ENCODE measurements at places on chromosomes 11 and 22. TPM values are rescaled to one million over a fixed set of nuclear protein-coding genes. Genes with fewer than 3 reads are reported as not detected.

COMMD9 gene
- 41.4 TPM for total RNA-seq

GRCh38 chr11:85088286-85088685, 538.9 kb downstream of the DLG2 start:
- no peak for DNase-seq

DNA sequence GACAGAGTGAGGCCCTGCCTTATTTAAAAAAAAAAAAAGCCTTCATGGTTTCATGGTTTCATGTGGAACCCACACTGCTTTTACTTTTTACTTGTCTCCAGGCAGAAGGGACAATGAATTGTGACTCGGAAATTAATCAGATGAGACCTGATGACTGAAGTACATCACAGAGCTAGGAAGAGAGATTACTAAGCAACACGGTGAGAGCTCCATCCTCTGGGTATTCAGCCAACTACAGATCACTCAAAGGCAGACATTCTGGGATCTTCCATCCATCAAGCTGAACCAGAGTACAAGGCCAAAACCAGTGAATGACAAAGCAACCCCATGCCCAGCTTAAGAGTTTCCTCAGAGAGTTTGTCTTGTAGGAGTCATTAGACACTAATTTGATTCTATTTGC, 433.2 kb downstream of the SOX6 start:
- DNase-seq = no peak

OR10D3 gene
- not detected for total RNA-seq

NAV2 gene
- 7.1 TPM for total RNA-seq

GRCh38 chr22:35306350-35306967, 6.8 kb downstream of the TOM1 start:
- no peak for DNase-seq

GRCh38 chr11:117795638-117796455, 1.2 kb downstream of the DSCAML1 start:
- no peak for DNase-seq

DNA sequence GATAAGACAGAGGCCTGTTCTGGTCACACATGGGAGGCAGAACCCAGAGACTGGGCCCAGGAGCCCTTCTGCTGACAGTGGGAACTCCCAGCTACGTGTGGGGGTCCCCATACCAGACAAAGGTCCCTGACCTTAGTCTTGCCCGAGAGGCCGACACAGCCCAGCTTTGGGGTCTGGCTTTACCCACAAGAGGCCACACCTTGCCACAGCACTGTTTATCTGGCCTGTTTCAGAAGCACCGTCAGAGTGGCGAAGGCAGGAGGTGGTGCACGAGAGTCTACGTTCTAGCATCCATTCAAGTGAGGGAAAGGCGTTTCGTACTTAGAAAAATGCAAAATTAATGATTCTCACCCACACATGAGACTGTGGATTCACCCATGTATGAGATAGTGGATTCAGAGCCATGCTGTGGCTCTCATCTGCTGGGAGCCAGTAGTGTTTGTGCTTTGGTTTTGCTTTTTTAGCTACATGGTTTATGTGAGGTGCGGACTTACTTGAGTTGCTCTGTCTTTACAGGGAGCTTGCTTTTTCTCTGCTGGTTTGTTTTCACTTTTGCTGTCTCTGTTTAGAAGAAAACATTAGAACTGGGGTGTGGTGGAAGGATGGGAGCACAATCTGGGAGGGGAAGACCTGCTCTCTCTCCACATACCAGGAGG, 56.6 kb upstream of the PRODH start:
- no peak for DNase-seq

GRCh38 chr11:134275188-134275533, 1.0 kb upstream of the GLB1L3 start:
- no peak for DNase-seq

UBQLN3 gene
- not detected for total RNA-seq

GGTLC2 gene
- not detected for total RNA-seq

GRCh38 chr11:11251394-11251970, 101.6 kb downstream of the CSNK2A3 start:
- DNase-seq = no peak

TESMIN gene
- total RNA-seq = 1.1 TPM

DNA sequence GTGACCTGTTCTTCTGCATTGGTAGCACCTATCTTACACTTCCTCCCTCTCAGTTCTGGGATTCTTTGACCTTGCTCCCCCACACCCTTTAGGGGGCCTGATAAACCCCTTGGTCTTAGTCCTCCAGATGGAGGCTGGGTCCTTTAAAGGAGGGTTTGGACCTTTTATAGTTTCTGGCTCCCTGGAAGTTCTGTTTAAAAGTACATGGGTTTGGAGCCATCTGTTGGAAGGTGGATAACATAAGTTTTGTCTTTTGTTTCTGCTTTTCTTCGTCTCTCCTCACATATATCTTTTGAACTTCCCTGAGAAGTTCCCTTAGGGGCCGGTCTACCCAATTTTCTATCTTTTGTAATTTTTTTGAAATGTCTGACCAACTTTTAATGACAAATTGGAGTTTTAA, 17.9 kb upstream of the HYLS1 start:
- DNase-seq = no peak

GRCh38 chr11:126311401-126312291, 7.8 kb downstream of the DCPS start:
- no peak for DNase-seq

BTG4 gene
- total RNA-seq = not detected

- no peak for DNase-seq
Measured at GRCh38 chr11:66850588-66851238, 6.2 kb upstream of the LRFN4 start.

DNA sequence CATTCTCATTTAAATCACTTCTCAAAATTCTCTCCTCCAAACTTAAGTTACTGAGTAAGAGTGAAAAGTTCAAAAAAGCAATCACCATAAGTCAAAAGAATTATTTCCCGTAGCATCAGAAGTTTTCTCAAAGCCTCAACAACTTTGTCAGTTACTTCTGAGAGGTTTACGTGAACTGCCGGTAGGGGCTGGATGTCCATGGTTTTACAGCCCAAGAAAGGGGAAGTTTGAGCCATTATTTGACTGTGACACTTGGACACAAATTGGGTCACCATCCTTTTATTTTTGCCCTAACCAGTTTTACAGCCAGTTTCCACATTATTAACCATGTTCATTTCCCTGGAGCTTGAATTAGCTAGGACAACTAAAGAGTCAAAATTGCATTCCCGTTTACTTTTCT, 7.5 kb downstream of the POU2AF3 start:
- no peak for DNase-seq

KRTAP5-8 gene
- not detected for total RNA-seq

- DNase-seq = no peak
Measured at GRCh38 chr22:46806794-46807193, 44.3 kb downstream of the TBC1D22A start.

GRCh38 chr22:37355174-37355573, 72.1 kb downstream of the ELFN2 start:
- no peak for DNase-seq

GRCh38 chr22:46524203-46524740, 13.1 kb downstream of the CELSR1 start:
- no peak for DNase-seq

DNA sequence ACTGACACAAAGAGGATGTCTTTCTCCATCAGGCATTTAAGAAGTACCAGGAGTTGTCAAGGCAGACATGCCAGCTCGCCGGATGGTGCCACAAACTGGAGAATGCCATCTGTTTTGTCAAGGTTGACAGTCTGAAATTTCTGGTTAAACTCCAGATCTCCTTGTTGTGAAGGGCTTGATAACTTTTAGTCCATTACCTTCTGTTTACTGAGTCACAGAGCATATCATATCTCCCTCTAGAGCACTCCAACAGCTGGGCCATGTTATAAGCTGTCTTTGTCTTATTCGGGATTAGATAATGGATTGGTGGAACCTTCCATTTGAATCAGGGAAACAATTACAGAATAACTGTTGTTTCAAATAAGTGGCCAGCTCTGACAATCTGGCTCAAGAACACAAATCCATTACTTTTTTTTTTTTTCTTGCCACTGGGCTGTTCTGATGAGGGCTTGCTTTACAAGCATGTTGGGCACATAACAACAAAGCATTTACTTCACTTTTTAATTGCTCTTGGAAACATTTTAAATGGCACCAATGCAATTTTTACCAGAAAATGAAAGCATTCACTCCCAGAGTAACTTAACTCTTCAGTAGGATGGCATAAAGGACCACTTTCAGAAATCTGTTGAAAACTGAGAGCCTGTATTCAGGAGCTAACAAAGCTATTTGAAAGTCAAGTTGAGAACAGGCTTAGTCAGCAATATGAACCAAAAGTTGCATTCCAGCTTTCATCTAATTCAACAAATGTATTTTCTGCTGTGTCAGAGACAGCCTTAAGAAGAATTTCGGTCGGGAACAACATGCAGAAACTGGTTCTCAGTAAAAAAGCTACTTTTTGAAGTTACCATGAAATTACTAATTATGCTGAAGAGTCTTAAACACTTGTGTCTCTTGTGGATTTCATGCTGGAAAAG, 227.6 kb upstream of the PITPNB start:
- DNase-seq = no peak

MMP8 gene
- total RNA-seq = 3.3 TPM

DNA sequence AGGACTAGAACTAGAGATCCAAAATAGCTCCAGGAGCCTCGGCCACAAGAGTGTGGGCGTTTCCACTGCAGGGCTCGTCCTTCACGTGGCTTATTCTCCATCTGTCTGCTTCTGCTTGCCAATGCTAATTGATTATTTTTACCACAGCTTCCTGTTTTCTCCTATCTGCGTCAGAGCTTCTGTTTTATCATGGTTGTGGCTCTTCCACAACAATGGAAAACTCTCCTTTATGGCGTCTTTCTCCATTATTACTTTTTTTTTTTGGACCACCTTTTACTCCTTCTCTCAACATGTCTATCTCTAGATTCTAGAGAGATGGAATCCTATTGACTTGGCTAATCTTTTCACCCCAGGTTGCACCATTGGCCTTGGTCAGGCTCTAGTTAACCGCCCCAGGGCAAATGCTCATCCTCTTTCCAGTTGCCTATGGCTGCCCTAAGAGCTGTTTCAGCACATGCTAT, 25.9 kb downstream of the CAT start:
- no peak for DNase-seq

DNA sequence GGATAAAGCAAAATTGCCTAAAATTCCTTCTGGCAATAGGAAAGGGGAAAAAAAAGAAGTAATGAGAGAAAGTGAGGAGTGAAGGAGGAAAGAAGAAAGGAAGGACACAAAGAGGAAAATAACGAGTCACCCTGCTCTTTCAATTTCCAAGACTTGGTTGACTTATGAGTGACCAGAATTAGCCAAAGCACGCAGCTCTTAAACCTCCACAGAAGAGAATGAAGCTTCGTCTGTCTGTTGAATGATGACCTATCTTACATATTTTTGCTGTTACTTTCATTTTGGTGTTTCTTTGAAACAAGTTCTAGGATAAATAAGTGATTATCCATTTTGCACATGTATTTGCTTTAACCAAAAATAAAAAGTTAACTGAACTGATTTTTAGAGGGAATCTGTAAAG, 728 bp downstream of the MMP27 start:
- no peak for DNase-seq

DNA sequence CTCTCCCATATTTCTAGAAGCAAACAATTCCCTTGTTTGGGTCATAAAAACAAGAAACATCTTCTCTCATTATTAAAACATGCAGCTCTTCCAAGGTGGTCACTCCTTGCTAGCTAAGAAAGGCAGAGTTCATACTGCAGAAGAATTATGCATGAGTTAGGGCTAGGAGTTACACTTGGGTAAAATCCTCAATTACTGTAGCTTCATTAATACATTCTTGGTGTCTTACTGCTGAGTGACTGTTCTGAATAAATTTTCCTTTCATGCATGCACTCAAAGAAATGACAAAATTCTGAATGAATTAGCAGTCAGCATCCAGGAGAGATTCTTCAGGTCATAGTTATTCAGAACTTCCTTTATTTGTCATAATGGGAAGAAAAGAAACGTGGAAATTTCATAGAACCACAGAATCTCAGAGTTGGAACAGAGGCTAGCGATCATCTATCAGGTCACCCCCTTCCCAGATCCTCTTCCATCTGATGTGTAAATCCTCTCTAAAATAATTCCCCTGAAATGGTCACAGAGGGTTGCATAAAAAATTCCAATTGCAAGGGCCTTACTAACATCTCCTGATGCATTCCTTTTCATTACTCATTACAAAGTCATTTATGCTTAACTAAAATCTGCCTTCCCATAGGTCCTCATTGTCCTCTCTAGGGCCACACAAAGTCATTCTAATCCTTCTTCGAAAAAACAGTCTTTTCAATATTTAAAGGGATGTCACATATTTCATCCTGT, 771.5 kb downstream of the DLG2 start:
- peak; percentile 44 for DNase-seq

GRCh38 chr22:45077826-45078334, 68.1 kb upstream of the PHF21B start:
- no peak for DNase-seq

- DNase-seq = no peak
Measured at GRCh38 chr11:129965248-129965647, 37.4 kb downstream of the PRDM10 start.

DNA sequence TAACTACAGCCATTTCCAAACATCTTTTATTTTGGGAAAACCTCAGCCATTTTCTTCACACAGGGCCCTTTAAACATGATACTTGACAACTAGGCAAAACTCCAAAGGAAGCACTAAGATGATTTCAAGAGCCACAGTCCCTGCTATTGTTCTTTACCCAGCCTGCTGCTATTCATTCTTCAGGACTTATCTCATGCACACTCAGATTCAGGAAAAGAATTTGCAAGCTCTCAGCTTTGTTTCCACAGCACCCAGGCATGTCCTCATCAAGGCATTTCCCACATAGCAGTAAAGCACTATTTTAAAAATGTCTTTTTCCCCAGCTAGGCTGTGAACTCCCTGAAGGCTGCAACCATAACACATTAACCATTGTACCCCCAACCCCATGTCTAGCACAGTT, 609.3 kb upstream of the CCDC90B start:
- DNase-seq = no peak

DNA sequence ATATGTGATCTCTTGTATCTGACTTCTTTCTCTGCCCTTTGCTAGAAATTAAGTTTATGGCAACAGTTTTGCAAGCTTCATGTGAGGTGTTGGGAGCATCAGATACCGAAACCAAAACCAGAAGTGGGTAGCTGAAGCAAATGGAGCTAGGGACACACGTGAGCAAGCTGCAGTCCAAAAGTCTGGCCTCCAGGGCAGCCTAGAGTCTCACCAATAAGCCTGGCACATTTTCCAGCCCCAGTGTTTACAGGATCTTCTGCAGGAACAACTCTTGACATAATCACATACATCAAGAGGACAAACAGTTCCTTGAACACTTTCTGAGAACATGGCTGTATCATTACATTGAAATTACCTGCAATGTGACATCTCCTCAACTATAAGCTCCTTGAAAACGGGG, 114.1 kb downstream of the LARGE1 start:
- DNase-seq = no peak

DNA sequence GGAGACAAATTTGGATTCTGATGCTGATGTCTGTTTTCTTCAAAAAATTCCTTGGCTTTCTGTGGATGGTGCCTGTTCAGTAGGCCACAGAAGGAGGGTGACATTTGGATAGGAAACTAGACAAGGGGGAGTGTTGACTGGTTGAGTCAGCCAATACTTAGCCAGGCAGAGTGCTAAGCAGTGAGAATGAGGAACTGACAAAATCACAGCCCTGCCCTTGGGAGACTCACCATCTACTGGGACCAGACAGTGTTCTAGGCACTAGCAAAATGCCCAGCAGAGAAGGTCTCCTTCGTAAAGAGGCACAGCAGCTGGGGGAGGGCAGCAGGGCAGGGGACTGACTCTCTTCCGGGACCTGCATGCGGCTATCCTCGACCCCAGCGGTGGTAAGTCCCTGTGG, 190.2 kb downstream of the DSCAML1 start:
- no peak for DNase-seq

All from RPMI7951 (cell line).